ENCODE measurements at places on chromosomes 13 and 19.

- no peak for DNase-seq
Observed at GRCh38 chr19:18349524-18350128, 9.2 kb downstream of the PGPEP1 start.

- no peak for DNase-seq
Observed at GRCh38 chr13:37313372-37313771, 207.9 kb upstream of the CSNK1A1L start.

DNA sequence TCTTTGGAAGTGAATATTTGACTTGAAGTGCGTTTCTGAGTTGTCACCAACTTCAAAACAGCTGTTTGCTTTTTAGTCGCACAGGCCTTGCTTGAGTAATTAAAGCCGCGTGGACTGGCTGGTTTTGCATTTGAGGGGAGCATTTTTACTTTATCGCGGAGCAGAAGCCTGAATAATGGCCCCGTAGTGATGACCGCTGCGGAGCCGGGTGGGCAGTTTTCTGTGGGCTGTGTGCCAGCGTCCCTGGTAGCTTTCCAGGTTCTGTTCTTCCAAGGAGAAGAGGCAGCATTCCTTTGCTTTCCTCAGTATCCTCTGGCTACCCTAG lies 1.1 kb downstream of the NAA16 start:
- DNase-seq = peak; percentile 68

DNA sequence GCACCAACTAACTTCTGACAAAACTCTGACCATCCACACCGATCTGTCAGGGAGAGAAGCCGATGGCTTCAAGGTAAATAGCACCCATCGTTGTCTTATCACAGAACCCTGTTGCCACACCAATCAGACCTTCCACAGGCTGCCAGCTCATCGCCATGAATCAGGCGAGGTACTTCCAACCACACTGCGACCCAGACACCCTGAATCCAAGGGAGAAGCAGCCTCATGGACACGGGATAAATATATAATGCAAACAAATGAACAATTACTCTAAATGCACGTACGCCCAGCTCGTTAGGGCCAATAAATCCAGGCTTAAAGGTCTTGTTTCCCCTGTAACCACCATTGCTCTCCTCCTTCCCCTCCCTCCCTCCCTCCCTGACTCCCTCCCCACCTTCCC lies 20.8 kb downstream of the RANBP3 start:
- no peak for DNase-seq

DNA sequence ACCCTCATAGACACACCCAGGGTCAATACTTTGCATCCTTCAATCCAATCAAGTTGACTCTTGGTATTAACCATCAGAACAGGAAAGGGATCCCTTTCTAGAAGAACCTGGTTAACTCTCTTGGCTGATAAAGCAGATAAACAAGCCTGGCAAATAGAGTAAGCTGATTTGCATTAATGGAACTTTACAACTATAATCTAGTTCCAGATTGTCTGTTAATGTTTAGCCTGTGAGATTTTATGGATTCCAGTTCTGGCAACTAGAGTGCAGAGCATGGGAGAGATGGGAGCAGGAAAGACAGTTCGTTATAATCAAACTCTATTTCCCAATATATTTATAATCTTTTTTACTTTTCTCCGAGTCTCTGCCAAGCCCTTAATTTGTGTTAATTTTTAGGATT lies 272.6 kb upstream of the KLHL1 start:
- no peak for DNase-seq

DNA sequence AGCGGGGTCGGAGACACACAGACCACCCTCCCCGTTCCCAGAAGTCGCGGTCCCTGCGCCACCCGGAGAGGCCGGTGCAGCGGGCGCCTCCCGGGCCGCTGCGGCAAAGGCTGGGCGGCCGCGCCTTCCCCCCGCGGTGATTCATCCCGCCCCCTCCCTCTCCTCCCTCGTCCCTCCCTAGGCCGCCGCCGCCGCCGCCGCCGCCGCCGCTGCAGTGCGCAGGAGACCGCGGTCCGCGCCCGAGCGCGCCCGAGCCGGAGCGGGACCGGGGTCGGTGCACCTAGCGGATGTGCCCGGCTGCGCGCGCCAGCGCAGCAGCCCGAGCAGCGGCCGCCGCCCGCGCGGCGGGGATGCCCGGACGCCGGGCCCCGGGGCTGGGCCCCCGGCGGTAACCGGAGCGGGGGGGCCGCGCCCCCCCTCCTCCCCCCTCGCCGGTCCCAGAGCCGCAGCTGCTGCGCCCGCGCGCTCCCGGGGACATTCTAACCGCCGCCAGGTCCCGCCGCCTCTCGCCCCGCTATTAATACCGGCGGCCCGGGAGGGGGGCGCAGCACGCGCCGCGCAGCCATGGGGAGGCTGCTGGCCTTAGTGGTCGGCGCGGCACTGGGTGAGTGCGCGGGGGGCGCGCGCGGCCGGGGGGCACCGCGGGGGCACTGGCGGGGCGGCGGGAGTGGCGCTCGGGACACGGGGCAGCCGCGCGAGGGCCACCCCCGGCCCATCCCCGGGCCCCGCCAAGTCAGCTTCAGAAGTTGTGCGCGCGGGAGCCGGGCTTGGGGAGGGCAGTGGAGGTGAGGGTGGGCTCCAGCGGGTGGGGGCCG lies at the start of gene SCN1B:
Gene SCN1B (plus strand): TSS at position 214 of the 815 bp plus-strand sequence. CDS start 351 bp downstream, at position 565.
- peak; percentile 80 for DNase-seq

- DNase-seq = peak; percentile 35
Observed at GRCh38 chr13:77902319-77902963, 16.2 kb downstream of the EDNRB start.

GRCh38 chr13:53064731-53065130 lies 36.1 kb downstream of the OLFM4 start:
- DNase-seq = no peak

GRCh38 chr13:51970349-51970748 lies 40.9 kb downstream of the ATP7B start:
- no peak for DNase-seq

- peak; percentile 76 for DNase-seq
Observed at GRCh38 chr13:35630551-35631275, 154.2 kb upstream of the MAB21L1 start.

GRCh38 chr13:22077764-22078163 lies 406.9 kb downstream of the FGF9 start:
- DNase-seq = no peak

- DNase-seq = no peak
Observed at GRCh38 chr13:59356607-59357006, 807.1 kb downstream of the DIAPH3 start.

GRCh38 chr13:41053384-41053826 lies 7.9 kb upstream of the WBP4 start:
- DNase-seq = no peak

- DNase-seq = no peak
Observed at GRCh38 chr13:56015919-56016318, 1124.8 kb upstream of the PRR20A start.

DNA sequence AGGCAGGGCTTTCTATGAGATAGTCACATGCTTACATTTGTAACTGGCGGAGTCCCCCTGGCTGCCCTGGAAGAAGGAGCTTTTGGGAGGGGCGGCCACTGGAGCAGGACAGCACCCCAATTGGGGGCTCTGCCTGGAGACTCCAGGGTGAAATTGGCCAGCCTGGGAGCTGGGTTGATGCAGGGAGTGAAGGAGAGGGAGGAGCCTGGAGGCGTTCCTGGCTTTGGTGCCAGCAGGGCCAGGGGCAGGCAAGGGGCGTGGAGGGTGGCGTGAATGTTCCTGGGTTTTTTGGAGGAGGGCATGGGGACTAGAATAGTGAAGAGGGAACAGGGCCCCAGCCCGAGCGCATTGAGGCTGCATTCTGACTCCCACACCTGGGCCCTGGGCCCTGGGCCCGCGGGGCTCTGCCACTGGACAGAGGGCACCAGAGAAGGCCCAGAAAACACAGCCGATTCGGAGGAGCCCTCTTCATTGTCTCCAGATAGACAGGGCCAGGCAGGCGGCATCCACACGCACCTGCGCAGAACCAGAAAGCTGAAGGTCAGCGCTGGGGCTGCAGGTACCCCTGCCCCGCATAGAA lies 29.5 kb downstream of the COMP start:
- DNase-seq = no peak

GRCh38 chr13:66534561-66534960 lies 695.6 kb downstream of the PCDH9 start:
- DNase-seq = no peak

- no peak for DNase-seq
Observed at GRCh38 chr13:113649212-113649611, 8.8 kb downstream of the ATP4B start.

DNA sequence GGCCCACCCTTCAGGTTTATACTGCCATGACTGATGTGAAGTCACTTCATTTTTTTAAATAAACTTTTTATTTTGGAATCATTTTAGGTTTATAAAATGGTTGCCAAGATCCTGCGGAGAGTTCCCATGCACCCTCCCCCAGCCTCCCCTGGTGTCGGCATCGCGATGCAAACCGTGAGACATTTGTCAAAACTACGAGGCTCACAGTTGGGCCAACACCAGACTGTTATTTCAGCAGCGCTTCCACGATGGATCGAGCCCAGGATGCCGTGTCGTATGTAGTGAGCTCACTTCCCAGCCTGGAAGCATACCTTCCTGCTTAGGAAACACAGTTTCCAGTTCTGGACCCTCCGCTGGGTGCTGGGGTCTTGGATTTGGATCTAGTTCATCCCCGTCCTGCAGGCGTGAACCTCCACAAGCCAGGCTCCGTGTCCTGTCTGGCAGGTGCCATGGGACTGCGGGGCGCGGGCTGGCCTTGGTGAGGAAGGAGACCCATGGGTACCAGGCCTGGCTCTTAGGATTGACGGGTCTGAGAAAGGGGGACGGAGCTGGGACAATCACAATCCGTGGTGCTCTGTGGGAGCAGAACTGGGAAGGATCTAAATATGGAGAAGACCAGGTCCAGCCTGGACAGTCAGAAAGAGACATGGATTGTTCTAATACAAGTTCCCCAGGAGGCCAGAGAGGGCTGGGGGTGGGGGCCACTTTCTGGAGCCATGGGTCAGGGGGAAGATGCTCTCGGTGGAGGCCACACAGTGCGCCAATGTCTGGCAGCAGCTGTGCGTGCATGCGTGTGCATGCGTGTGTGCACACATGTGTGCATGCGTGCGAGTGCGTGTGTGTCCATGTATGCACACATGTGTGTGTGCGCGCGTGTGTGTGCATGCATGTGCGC lies 2.4 kb upstream of the SBK2 start:
- DNase-seq = no peak

DNA sequence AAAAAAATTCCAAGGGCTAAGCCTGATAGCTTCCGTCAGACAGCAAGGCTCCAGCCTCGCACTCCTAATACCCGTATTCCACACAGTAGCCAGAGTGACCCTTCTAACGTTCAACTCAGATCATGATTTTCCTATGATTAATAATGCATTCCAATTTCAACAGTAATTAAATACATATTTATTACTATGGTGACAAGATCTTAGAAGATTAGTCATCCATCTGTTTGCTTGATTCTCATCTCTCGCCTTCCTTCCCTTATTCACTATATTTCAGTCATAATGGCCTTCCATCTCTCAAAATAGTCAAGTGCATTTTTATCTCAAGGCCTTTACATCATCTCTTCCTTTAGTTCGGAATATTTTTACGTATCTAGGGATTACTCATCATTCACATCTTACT lies 621.2 kb upstream of the SPRY2 start:
- peak; percentile 9 for DNase-seq

- no peak for DNase-seq
Observed at GRCh38 chr19:898663-899062, 5.4 kb downstream of the RNU6-9 start.

DNA sequence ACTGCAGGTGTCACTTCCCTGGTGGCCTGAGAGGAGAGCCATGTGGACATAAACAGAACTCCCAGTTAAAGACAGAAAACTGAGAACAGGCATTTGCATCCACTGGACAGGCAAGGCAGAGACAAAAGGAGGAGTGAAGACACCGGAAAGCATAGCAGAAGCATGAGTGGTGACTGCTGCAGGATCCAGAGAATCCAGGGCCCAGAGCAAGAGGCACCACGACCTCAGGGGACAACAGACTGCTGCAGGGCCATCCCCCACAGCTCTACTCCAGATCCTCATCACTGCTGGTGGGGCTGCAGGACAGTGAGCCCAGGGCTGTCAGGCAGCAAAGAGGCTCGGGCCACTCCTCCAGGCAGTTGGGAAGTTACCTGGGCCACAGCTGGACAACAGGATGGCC lies 14.5 kb upstream of the ISYNA1 start:
- no peak for DNase-seq

GRCh38 chr19:18418029-18418482 lies 1.1 kb upstream of the SSBP4 start:
- DNase-seq = no peak

DNA sequence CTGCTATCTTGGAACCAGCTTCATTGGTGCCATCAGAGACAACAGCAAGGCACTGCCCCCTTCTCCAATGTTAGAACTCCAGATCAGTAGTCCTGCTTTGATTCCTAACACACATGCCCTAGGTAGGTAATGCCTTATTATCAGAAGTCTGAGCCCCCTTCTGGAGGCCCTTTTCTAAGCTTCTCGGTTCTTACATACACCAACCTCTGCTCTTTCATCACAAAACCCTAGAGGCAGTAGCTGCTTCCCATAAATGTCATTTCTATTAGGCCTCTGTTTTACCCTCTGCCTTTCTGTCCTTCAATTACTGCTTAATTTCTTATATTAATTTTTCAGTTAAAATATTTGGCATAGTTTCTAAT lies 65.3 kb upstream of the KLHL1 start:
- no peak for DNase-seq

DNA sequence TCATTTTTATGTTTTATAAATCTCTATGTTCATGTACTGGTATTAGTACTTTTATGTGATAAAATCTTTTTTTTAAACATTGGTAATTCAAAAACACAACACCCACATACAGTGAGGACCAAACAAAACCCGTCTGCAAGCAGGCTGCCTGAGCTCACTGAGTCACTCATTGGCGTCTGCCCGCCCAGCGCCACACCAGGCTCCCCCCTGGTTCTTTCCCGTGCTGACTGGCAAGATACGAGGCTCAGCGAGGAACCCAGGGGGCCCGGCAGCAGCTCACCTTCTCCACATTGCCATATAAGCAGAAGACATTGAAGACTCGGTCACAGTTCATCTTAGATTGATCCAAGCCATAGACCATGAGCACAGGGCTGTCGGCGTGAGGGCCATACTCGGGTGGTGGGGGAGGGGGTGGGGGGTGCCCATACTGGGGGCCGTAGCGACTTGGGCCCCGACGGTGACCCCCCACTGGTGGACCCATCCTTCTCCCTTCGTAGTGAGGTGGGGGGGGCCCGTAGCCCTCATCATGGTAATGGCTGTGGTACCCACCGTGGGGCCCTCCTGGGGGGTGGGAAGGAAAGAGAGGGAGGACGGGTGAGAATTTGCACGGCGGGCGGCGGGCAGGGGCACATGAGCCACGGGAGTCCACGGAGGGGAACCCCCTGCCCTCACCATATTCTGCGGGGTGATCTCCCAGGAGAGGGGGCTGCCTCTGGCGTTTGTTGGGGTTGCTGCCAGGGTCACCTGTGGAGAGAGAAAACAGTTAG lies 8.4 kb upstream of the ECH1 start:
- DNase-seq = no peak

GRCh38 chr13:110105136-110105535 lies 201.8 kb downstream of the COL4A1 start:
- DNase-seq = no peak

GRCh38 chr19:46225558-46226004 lies 4.0 kb upstream of the IGFL1 start:
- peak; percentile 24 for DNase-seq

Data from RKO (cell line).